Vagina (tissue), 2 donors: ENCODE measurements at places on chromosomes 11 and 22. TPM values are rescaled to one million over a fixed set of nuclear protein-coding genes. Genes with fewer than 3 reads are reported as not detected.

C11orf65 gene
- total RNA-seq: 0.25 TPM

OR52D1 gene
- total RNA-seq: not detected

MMP7 gene
- 6.9 TPM for total RNA-seq

TMEM191C gene
- 8.3 TPM for total RNA-seq

NAALAD2 gene
- total RNA-seq: 0.98 TPM

MRE11 gene
- 40.5 TPM for total RNA-seq

GRCh38 chr11:126465573-126466188 is 110.2 kb downstream of the ST3GAL4 start:
- DNase-seq: no peak

GRCh38 chr11:3157381-3158130 is 7.6 kb downstream of the OSBPL5 start:
- DNase-seq: no peak

- DNase-seq: no peak
These were observed 515.1 kb downstream of the TBC1D22A start for GRCh38 chr22:47277531-47277930.

DNA sequence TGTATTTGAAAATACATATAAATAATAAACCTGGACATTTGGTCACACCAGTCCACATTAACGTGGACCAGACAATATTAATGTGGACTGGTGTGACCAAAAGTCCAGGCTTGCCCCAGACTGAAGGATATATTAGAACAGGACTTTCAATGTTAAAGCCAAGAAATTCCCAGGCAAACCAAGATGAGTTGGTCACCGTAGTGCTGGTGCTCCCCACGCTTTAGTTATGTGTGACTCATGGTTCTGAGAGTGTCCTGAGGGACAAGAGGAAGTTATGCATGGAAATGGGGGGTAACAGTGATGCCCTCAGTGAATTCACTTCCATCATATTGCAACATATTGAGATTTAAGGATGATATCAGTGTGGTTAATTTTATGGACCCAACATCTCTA is 31.4 kb downstream of the POU2AF1 start:
- peak; percentile 74 for DNase-seq

DNA sequence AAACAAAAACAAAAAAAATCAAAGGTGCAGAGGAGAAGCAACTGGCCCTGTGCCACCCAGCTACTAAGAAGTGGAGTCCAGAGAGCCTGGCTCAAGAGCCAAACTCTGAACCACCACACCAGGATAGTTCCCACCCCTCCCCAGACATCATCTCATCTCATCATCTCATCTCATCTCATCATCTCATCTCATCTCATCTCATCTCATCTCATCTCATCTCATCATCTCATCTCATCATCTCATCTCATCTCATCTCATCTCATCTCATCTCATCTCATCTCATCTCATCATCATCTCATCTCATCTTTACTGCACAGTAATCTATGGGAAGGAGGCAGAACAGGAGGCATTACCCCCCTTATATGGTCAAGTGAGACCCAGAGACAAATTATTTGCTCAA is 8.3 kb downstream of the CHRNA10 start:
- no peak for DNase-seq

DNA sequence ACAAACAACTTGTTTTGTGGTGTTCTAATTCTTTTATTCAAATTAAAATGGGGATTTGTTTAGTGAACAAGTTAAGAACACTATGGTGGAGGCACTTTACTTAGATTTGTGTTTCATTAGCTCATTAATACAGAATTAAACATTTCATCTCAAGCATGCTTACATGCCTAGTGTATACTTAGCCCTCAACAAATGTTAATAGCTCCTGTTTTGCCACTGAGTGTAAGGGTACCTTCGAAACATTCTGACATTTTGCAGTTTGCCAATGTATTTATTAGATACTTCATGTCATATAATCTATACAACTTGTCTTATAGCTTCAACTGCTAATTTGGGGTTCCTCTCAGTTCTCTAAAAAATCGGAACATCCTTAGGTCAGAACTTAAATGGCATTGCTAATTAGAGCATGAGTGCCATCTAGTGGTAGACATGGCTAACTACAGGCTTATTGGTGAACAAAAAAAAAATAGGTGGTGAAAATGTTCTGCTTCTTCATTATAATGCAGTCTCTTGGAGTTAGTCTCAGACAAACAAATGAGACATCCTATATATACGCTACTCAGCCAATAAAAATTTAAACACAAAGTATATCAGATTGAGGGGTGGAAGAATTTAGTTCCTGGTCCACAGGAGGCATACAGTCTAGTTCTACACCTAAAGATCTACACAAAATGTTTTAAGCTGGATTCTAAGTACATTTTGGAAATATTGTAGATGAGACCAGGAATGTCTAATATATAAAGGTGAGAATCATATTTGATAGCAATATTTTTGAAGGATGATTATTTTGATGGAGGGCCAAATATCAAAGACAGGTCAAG is 4.9 kb upstream of the CNTN5 start:
- DNase-seq: no peak

GRCh38 chr22:50292643-50293440 is 14.6 kb downstream of the PLXNB2 start:
- DNase-seq: no peak

DNA sequence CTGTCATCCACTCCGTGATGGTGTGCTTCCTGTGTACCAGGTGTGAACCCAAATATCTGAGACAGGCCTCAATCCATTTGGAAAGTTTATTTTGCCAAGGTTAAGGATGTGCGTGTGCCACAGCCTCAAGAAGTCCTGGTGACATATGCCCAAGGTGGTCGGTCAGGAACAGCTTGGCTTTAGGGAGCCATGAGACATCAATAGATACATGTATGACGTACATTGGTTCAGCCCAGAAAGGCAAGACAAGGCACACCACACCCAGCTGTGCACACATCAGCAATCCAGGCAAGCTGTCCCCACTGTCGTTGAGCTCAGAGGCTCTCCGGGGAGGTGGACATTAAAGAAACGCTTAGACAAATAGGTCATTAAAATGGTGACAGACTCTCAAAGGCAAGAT is 56.8 kb upstream of the SHANK2 start:
- peak; percentile 62 for DNase-seq

- no peak for DNase-seq
These were observed 42.0 kb upstream of the CXCR5 start for GRCh38 chr11:118841469-118842242.

GRCh38 chr11:121763526-121763925 is 310.8 kb upstream of the SORL1-AS1 start:
- DNase-seq: no peak

DNA sequence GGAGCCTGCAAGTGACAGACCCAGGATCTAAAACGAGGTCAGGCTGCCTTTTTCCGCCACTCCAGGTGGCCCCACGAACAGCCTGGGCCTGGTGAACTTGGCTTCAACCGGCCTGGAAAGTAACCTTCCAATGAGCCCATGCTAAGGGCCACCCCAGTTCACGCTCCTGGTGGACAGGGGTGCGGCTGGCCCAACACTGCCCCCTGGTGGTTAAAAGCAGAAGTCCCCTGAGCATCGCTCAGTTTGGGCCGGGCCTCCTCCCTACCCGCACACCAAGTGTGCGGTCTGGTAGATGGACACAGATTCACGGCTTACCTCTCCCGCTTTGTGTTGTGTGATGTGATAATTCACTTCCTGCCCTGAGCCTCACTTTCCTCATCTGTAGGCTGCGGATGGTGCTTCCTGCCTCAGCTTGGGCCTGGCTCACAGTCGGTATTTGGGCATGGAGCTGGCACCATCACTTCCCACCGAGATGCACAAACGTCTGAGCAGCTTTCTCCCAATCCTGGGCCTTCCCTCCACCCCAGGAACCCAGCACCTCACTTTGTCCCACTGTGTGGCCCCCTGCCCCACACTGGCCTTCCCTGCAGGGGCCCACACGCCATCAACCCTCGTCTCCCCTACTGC is 13.7 kb upstream of the SEC14L3 start:
- no peak for DNase-seq

DNA sequence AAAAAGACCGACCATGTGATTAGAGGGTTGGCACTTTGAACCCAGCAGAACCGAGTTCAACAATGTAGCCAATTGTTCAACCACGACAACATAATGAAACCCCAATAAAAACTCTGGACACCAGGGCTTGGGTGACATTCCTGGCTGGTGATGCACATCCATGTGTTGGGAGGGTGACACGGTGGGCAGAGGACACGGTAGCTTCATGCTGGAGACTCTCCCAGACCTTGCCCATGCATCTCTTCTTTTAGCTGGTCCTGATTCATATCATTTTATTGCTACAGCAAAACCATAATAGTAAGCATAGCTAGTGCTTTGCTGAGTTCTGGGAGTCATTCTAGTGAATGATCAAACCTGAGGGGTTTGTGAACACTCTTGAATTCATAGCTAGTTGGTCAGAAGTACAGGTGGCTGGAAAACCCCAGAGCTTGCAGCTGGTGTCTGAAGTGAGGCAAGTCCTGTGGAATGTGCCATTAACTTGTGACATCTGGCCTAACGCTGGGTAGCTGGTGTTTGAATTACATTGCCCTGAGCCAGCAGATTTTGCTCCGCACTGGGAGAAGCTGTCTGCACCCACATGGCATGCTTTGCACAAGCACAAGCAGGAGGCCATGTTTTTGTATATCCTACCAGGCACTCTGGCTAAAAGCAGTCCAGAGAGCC is 14.0 kb downstream of the RPUSD4 start:
- no peak for DNase-seq

DNA sequence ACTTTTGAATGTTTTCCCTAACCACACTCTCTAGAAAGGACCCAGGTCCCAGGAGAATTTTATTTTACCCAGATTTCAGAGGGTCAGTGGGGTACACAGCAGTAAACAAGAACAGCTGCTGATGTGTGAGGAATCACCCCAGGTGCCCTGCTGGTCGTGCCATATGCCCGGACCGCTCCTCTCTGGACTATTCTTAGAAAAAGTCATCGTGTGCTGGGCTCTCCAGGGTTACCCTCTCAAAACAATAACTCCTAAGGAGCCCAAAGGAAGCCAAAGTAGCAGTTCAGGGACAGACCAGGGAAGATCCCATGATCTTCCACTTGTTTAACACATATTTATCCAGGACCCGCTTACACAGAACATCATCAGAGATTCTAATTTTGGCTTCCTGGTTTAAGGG is 29.7 kb downstream of the LRP4 start:
- DNase-seq: no peak

GRCh38 chr22:36199001-36199551 is 2.5 kb downstream of the APOL4 start:
- DNase-seq: no peak

DNA sequence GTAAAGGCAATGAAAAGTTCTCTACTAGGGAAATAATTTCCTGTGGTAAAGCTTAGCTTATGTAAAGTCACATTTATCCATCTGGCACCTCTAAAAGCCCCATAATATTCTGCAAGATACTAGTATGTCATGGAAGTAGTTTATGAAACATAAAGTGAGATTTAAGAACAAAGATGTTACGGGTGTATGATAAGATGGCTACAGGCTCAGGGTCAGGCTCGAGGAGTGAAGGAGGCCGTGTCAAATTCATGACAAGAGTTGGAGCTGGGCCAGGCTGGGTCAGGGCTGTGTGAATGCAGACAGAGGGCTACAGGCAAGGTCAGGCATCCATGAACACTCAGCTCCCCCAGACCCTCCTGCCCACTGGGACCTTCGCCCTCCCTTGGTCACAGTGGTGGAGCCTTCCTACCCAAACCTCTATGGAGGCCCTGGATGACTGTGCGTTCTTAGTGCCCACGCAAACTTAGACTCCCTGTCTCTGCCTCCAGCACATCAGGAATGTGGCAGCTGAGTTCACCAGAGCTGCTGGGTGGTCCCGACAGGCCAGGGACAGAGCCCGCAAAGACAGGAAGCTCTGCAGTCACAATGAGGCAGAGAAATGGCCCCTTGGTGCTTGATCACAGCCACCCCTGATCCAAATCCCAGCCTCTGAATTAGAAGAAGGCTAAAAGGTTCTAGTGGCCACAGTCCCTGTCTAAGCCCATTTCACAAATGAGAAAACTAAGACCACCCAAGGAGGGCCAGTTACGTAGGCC is 14.8 kb downstream of the IGLL5 start:
- no peak for DNase-seq
